PC-3 (cell line): ENCODE measurements at places on chromosomes 16 and 17. TPM values are rescaled to one million over a fixed set of nuclear protein-coding genes. Genes with fewer than 3 reads are reported as not detected.

The MMP25 gene
- total RNA-seq: 0.29 and 0.51 TPM in 2 replicates

The SPEM3 gene
- total RNA-seq: not detected in 2 replicates

DNA sequence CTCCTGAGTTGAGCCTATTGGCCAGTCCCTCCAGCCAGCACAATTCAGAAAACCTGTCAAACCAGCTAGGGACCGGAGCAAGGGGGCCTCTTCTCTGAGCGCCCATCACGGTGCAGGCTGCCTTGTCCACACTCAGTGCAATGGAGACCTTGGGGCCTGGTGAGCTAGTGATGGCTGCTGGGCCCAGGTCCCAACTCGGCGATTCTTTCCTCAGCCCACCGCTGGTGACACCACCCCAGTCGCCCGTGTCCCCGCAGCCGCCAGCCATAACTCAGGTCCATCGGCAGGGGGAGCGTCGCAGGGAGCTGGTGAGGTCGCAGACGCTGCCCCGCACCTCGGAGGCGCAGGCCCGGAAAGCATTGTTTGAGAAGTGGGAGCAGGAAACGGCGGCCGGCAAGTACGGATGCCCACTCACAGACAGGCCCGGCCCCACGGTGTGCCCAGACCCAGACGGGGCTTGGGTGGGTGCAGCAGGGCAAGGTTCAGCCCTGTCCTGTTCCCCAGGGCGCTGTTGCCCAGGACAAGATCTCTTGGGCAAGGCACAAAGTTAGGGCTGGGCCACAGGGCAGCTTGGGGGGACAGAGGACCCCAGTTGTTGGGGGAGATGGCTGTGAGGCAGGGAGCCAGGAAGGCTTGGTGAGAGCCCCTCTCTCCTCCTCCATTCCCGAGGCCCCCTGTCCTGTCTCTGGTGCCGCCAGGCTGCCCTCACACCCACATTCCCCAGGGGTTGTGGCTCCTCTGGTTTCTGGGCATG, 10.8 kb downstream of the SMTNL2 start:
- DNase-seq: no peak

DNA sequence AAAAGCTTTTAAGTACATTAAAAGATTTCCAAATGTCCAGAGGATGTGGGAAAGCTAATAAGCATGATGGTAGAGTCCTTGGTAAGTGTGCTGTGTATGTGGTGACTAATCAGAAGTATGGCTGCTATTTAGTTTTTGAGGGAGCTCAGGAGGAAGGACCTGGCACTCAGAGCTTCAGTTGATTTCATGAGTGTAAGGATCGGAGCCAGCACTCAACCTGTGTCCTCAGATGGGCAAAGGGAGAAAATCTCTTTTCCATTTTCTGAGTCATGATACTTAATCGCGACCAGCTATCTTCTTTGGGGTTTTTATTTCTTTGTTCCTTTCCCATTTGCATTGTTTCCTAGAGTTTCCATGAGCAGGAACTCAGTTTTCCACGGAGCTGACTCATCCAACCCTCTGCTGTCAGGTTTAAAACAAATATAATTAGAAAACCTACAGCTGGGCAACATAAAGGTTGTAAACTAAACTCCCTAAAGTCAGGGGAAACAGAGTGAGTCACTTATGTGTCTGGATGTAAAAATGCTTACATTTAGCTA, 125.4 kb downstream of the MAP2K6 start:
- peak; percentile 96 for DNase-seq

DNA sequence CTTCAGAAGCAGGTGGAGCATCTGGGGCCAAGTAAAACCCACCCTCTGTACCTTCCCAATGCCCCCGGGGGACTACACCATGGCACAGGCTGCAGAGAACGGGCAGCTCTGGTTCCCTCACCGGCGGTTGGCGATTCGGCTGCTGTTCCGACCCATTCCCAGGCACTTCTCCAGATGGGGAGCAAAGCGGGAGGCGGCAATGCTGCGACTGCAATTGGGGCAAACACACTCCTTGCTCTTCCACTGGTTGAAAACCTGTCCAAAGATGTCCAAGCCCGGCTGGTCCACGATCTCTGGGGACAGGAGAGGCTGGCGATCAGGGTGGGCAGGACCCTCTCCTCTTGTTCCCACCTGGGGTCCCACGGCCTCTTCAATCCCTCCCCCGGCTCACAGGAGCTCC, 2.6 kb downstream of the ATXN7L3 start:
- DNase-seq: no peak

DNA sequence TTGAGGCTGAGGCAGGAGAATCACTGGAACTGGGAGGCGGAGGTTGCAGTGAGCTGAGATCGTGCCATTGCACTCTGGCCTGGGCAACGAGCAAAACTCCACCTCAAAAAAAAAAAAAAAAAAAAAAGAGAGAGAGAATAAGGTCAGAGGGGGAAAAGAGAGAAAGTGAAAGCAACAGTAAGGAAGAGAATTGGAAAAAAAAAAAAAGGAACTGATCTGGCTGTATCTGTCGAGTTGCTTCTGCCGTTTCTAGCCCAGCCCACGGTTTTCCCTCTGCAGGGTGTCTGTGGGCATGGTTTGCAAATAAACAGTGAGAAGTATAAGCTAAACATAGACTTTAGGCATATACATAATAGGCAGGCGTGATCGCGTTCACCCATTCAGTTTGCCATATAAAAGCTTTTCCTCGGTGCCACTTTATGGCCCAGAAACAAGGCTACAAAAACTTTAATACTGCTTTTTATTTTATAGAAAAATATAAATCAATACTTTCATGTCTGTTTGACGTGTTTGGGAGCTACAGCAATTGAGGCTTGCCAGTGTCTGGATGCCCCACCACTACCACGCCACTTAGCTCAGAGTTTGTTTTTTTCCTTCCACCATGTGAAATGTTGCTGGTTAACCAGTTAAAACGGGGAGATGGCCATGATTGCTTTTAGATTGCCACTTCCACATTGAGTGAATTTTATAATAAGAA, 436.7 kb downstream of the MAF start:
- no peak for DNase-seq

GRCh38 chr17:79587945-79588344, 22.9 kb downstream of the RBFOX3 start:
- DNase-seq: no peak

GRCh38 chr16:64615630-64616280, 506.1 kb downstream of the CDH11 start:
- no peak for DNase-seq

DNA sequence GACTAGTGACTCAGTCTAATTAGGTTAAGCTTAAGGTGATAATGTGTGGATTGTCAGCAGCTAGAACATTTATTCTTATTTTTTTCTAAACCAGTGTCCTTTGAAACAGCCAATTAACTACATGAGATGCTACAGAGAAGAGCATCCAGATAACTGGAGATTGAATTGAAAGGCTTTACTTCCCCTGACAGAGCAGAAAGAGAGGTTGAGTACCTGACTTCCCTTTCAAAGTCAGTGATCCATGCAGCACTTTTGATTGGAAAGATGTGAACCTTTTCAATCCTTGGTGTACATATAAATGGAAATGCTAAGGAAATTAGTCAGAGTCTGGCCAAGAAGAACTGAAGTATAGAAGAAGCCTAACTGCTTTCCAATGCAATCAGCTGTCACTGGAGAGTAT, 653.8 kb downstream of the CDH8 start:
- DNase-seq: no peak

DNA sequence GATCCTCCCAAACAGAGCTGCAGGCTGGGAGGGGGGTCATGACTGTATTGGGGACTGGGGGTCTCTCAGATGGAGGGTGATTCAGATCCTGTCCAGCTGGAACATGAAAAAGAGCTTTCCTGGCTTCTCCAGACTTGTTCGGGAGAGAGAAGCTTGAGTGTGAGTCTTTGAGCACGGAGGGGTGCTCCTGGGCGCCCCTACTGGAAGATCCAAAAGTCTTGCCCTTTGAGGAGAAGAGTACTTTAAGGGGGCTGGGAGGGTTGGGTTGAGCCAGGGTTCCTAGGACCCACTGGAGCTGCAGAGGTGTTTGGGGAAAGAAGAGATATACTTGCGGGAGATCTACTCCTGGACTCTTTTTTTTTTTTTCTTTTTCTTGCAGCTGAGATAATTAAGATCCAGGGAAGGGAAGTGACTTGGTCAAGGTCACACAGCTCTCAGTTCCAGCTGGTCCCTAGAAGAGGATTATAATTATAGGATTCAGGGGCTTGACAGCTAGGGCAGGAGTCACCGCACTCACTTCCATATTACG, 8.4 kb downstream of the RARA start:
- peak; percentile 61 for DNase-seq

- no peak for DNase-seq
Measured at GRCh38 chr17:2691069-2691871, 20.3 kb downstream of the CLUH start.

GRCh38 chr17:49362723-49363117, 670 bp upstream of the ZNF652 start:
- no peak for DNase-seq
